ENCODE measurements at places on chromosomes 16 and 17. TPM values are rescaled to one million over a fixed set of nuclear protein-coding genes. Genes with fewer than 3 reads are reported as not detected.

Gene KRT23
- total RNA-seq = not detected

Gene CA7
- total RNA-seq = not detected

Gene ARHGAP23
- not detected for total RNA-seq

Gene CMTM1
- total RNA-seq = 0.66 TPM

- DNase-seq = no peak
Observed at GRCh38 chr17:53516636-53517035, 306.1 kb upstream of the KIF2B start.

- peak; percentile 22 for DNase-seq
Observed at GRCh38 chr17:77571155-77571981, 387.1 kb upstream of the TNRC6C start.

DNA sequence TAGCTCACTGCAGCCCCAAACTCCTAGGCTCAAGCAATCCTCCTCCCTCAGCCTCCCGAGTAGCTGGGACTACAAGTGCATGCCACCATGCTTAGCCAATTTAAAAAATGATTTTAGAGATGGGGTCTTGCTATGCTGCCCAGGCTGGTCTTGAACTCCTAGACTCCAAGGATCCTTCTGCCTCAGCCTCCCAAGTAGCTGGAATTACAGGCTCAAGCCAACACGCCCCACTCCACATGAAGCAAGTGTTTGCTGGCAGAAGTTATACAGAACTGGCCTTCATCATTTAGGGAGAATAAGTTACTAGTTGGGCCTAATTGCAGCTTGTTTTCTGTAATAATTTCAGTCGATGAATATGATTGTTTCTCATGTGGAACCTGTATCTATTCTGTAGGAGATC is 68.0 kb downstream of the SHISA6 start:
- DNase-seq = no peak

DNA sequence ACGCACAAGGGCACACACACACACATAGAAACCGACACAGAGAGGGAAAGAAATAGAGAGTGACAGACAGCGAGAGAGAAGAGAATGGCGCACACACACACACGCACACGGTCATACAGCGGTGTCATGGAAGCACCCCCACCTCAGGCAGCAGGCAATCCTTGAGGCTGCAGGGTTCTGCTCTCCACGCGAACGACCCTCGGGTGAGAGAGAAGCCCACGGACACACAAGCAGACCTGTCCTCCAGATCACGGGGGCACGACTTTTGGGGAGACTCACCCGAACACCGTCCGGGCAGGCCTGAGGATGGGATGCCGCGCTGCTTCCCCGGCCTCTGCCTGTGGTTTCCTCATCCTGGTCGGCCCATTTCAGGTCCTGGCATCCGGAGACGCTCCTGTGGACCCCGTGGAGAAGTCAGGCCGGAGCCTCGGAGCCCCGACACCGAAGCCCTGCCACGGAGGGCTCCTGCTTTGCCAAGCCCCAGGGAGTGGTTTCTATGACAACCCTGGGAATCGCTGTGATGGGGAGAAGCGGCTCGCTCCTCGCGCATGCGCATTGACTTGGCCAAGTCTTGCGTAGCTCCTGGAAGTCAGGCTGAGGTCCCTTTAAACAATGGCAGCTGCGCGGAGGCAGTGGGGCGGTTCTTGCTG is 118.2 kb upstream of the KCNJ18 start:
- DNase-seq = peak; percentile 76

GRCh38 chr17:46765453-46765852 is 53.0 kb downstream of the WNT3 start:
- DNase-seq = no peak

- no peak for DNase-seq
Observed at GRCh38 chr16:26889740-26890139, 177.0 kb upstream of the C16orf82 start.

DNA sequence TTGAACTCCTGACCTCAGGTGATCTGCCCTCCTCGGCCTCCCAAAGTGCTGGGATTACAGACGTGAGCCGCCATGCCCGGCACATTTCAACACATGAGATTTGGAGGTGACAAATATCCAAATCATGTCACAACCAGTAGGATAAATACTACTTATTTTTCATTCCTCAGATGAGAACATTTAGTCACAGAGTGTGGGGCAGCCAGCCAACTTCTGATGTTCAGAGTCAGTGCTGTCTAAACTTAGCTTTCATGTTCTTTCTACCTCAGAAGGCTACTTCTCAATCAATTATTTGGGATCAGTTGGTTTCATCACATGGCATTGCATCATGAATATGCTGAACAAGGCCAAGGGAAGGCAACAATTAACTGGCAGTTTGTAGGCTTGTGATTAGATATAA is 134.5 kb downstream of the CDH13 start:
- DNase-seq = no peak

GRCh38 chr16:57036945-57037344 is 47.6 kb downstream of the NLRC5 start:
- DNase-seq = no peak

- no peak for DNase-seq
Observed at GRCh38 chr17:15264542-15264941, 584 bp downstream of the PMP22 start.
